MCF 10A (cell line): ENCODE measurements at places on chromosomes 5 and 9. TPM values are rescaled to one million over a fixed set of nuclear protein-coding genes. Genes with fewer than 3 reads are reported as not detected.

SGCD gene
- total RNA-seq, result 0.14 TPM in 1 of 2 replicates, not detected in the other

GRCh38 chr5:180464603-180464970 is 29.6 kb upstream of the CNOT6 start:
- H3K4me3 ChIP-seq, result no peak overlapping the region
- no peak for DNase-seq
- H3K27me3 ChIP-seq, result no peaks in the 10 kb centered on the region
- H3K27ac ChIP-seq, result peak overlapping the region; percentile 22

DNA sequence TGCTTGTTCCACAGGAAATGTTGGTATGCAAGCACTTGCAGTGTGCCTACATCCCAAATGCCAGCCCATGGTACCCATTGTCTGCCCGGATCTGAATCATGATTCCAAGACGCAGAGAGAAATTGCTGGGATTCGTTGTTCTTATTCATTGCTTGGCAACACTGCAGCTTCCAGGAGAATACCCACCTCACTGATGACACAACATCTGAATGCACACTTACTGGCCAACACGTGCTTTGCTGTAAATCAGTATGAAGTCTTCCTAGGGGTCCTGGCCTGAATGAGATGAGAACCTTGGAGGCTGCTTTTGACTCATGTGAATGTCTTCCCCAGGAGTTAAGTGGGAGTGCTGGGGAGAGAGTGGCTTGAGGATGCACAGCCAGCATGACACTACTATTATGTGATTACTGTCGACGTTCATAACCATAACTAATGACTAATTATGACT is 11.6 kb downstream of the SRD5A1 start:
- H3K27me3 ChIP-seq, result no peaks in the 10 kb centered on the region
- H3K4me3 ChIP-seq, result no peak overlapping the region
- no peak overlapping the region for H3K27ac ChIP-seq
- DNase-seq, result peak; percentile 15

DNA sequence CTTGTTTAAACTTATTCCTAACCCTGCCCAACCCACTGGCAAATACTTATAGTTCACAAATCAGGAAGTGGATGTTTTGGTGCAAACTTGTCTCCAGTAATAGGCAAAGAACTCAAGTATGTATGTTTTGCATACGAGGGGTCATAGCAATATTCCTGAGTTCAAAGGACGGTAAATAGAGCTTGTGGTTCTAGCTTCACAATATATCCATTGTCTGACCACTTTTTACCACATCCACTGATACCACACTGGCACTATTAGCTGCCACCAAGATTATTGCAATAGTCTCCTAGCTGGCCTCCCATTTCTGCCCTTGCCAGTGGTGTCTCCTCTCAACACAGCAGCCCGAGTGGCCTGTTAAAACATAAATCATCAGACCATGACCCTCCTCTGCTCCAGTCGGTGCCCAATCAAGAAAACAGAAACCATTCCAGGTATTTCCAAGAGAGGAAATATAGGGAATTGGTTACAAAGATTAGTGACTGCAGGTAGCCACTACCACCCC is 17.0 kb downstream of the GRXCR2 start:
- no peak for DNase-seq
- no peak overlapping the region for H3K27ac ChIP-seq
- H3K4me1 ChIP-seq, result peaks cover 8% of the 10 kb centered on the region
- H3K36me3 ChIP-seq, result no peaks in the 10 kb centered on the region
- H3K4me3 ChIP-seq, result no peak overlapping the region

- H3K27ac ChIP-seq, result no peak overlapping the region
- H3K4me3 ChIP-seq, result no peak overlapping the region
- H3K4me1 ChIP-seq, result no peaks in the 10 kb centered on the region
- no peaks in the 10 kb centered on the region for H3K27me3 ChIP-seq
- no peaks in the 10 kb centered on the region for H3K36me3 ChIP-seq
These were observed 72.8 kb upstream of the MTAP start for GRCh38 chr9:21729648-21730047.

DNA sequence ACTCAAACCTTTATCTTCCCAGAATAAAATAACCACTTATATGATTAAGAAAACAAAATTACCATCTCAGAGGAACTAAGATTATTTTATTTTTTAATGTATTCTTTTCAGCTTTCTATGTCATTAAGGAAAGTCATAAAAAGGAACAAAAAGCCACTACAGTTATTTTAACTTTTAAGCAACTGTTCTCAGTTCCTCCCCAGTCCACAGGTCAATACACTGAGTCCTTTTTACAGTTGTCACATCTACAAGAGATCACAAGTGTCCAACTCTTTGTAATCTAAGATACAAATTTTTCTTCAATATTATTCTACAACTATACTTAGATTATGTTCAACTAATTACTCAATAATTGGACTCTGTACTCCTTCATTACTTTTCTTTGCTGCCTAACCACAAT is 782.8 kb upstream of the ACO1 start:
- peaks cover 7% of the 10 kb centered on the region for H3K4me1 ChIP-seq
- H3K27ac ChIP-seq, result no peak overlapping the region
- H3K27me3 ChIP-seq, result no peaks in the 10 kb centered on the region
- no peak overlapping the region for H3K4me3 ChIP-seq
- no peak for DNase-seq

DNA sequence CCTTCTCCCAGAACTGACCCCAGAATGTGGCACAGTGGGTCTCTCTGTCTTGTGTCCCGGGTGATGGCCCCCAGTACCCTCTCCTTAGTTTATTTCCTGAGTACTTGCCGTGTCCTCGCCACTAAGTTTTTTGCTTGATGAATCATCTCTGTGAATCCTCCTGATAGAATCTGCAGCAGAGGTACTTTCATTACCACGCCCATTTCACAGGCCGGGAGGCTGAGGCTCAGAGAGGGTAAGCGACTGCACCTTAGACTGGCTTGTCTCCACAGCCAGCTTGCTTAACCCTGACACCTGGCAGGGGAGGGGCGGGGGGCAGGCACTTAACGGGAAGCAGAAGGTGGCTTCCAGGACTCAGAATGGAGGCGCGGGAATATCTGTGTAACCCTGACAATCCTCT is 7.9 kb upstream of the IER5L start:
- H3K27me3 ChIP-seq, result no peaks in the 10 kb centered on the region
- DNase-seq, result peak; percentile 24
- no peaks in the 10 kb centered on the region for H3K36me3 ChIP-seq
- peaks cover 9% of the 10 kb centered on the region for H3K4me1 ChIP-seq
- no peak overlapping the region for H3K4me3 ChIP-seq

KCNIP1 gene
- not detected in 2 replicates for total RNA-seq

DNA sequence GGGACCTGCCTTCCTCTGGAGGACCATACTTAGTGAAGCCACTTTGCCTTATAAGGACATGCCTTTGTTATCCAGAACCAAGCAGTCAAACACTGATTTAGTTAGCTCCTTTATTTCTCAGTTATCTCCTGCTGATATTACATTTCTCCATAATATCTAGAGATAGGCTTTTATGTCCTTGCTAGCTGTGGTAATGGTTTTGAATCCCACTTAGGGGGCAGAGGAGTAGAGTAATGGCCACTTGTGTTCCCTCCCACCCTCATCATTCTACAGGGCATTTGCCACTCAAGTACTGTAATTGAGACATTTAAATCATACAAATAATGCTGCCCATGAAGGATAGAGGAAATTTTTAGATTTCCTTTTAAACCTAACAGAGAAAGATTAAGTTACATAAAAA is 80.9 kb downstream of the DOCK8 start:
- H3K27ac ChIP-seq, result no peak overlapping the region
- no peak for DNase-seq
- H3K4me3 ChIP-seq, result no peak overlapping the region
- H3K27me3 ChIP-seq, result no peaks in the 10 kb centered on the region
- H3K36me3 ChIP-seq, result no peaks in the 10 kb centered on the region

DNA sequence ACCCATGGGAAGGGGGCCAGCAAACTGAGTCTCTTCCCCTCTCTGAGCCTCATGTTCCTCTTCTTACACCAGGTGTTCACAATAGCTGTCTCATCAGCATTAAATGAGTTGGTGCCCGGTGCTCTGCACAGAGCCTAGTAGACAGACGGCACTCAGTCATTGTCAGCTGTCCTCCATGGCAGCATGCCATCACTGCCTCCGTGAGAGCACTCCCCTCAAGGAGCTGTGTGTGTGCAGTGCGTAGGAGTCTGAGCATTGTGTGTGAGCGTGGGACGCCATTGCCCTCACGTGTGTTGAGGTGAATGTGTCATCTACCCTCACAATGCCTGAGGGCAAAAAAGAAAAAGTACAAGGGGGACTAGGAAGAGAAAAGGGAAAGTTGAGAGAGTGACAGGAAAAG is 536.5 kb downstream of the CDK5RAP2 start:
- peaks cover 8% of the 10 kb centered on the region for H3K4me1 ChIP-seq
- peak; percentile 53 for DNase-seq
- H3K36me3 ChIP-seq, result no peaks in the 10 kb centered on the region
- H3K27me3 ChIP-seq, result peaks cover 10% of the 10 kb centered on the region
- H3K4me3 ChIP-seq, result peak overlapping the region; percentile 5

RETREG1 gene
- total RNA-seq, result 4.9 and 5.3 TPM in 2 replicates

ACTBL2 gene
- 0.10 TPM in 1 of 2 replicates, not detected in the other for total RNA-seq
